ENCODE measurements at places on chromosomes 11 and 22.

GRCh38 chr22:29136782-29137700 is 64.2 kb downstream of the KREMEN1 start:
- DNase-seq = no peak

DNA sequence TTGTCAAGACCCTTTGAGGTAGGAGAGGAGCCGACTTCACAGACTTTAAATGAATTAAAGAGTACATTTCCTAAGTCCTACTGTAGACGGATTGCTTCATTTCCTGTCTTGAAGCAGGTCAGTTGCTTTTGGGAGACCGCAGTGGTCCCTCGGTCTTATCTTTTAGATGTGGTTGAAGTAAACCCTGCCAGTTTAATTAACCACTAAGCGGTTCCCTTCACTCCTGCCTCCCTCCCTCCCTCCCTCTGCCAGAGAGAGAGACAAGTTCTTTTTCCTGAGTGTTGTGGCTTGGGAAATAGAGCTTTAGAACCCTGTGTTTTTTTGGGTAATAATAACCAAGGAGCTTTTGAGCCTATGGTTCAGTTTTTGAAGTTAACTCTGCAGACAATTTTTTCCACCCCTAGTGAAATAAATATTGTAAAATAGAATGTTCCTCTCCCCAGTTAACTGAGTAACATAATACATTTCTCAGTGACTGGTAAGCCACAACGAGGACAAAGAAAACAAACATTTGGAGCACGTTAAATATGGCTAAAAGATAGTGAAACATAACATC is 147.5 kb downstream of the LDLRAD3 start:
- no peak for DNase-seq

GRCh38 chr11:134554106-134554505 is 142.1 kb upstream of the B3GAT1 start:
- DNase-seq = no peak

DNA sequence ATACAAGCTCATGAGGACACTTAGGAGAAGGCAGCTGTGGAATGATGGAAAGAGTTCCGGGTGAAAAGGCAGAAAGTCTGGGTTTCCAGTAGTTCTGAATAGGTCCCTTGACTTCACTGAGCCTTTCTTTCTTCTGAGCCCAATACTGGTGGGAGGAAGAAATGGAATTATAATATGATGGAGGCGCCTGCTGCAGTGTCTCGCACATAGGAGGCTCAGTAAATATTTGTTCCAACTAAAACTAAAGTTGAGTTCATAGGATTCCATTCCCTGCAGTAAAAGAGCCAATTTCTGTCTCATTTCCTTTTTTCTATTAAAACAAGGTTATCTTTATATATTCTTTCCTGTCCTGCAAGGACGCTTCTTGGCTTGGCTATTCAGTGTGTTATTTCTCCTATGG is 5.2 kb upstream of the CLMP start:
- DNase-seq = no peak

DNA sequence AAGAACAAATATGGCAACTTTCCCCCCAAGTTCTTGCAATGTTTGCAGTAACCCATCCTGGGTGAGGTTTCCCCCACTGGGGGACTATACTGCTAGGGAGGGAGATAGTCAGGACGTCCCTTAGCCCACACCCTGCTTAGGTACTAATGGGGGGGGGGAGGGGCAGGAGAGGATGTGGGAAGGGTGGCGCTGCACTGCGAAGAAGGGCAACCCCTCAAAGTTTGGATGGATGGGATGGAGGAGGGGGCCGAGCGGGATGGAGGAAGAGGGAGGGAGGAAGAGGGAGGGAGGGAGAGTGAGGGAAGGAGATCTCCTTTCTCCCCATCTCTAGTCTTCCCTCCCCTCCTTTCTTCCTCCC is 100.6 kb upstream of the HSD17B12 start:
- DNase-seq = no peak

- no peak for DNase-seq
Measured at GRCh38 chr11:60221692-60222091, 21.2 kb downstream of the MS4A4E start.

- DNase-seq = no peak
Measured at GRCh38 chr11:60589611-60590010, 74.4 kb downstream of the MS4A13 start.

GRCh38 chr11:68498903-68499883 is 38.6 kb downstream of the PPP6R3 start:
- DNase-seq = no peak

DNA sequence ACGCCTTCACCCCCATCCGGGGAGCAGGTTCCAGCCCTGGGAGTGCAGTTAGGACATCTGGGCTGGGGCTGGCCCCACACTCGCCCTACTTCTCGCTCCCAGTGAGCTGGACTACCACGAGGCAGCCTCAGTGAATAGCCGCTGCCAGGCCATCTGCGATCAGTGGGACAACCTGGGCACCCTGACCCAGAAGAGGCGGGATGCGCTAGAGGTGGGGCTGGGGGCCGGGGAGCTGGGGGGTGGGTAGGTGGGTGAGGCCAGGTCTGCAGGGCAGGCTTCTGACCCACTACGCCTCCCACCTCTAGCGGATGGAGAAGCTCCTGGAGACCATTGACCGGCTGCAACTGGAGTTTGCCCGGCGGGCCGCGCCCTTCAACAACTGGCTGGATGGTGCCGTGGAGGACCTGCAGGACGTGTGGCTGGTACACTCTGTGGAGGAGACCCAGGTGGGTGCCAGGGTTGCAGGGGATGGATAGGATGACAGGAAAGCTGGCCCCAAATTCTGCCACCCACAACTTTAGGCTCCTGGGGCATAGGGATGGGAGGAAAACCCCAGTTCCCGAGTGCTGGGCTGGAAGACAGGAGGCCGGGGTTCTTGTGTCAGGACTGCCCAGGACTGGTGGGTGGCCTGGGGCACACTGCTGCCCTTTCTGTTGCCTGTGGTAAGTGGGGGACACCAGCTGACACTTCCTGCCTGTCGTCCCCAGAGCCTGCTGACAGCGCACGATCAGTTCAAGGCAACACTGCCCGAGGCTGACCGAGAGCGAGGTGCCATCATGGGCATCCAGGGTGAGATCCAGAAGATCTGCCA is 8.3 kb downstream of the CTSF start:
- DNase-seq = no peak

GRCh38 chr11:75475767-75476650 is 43.0 kb upstream of the KLHL35 start:
- DNase-seq = no peak

DNA sequence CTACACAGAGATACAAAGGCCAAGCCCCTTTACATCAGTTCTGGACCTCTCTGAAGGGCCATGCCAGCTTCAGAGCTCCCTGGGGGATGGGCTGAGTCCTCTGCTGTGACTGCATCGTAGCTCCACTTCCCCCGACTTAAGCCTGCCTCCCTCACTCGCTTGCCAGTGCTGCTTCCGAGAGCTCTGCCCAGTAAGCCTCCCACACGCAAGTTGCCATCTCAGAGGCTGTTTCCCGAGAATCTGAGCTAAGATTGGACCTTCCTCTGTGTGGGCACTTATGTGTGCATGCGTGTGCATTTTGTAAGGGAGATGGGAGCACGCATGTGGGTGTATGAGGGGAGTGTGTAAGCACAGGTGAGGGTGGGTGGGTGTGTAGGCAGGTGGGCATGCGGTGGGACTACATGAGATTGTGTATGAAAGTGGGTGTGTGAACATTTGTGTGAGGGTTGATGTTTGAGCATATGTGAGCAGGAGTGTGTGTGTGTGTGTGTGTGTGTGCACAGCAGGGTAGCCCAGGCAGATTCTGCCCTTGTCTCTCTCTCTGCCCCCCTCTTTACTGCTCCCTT is 163.0 kb upstream of the SYT13 start:
- DNase-seq = no peak

DNA sequence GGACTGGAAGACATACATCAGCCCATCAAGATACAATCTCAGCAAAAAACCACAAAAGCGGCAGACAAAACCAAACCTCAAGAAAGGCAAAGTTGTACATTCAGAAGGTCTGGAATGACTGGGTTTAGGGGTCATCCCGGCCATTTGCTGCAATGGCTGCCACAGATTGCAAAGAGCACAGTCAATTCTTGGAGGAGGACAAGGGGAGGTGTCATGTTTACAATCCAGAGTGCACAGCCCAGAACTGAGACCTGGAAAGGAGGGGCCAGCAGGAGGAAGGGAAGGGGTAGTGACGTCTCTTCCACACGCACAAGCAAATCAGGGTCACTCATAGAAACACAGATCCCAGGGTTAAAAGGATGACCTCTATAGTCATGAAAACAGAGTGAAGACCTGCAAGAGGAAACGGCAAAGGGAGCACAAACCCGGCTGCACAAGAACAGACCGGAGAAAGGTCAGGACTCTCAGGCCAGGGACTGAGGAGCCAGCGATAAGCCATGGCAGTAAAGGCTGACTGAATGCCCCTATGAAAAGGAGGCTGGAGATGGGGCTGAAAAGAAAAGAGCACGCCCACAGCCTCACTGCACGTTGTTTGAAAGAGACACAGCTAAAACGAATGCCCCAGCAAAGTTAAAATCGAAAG is 18.2 kb upstream of the MUC5AC start:
- DNase-seq = no peak

DNA sequence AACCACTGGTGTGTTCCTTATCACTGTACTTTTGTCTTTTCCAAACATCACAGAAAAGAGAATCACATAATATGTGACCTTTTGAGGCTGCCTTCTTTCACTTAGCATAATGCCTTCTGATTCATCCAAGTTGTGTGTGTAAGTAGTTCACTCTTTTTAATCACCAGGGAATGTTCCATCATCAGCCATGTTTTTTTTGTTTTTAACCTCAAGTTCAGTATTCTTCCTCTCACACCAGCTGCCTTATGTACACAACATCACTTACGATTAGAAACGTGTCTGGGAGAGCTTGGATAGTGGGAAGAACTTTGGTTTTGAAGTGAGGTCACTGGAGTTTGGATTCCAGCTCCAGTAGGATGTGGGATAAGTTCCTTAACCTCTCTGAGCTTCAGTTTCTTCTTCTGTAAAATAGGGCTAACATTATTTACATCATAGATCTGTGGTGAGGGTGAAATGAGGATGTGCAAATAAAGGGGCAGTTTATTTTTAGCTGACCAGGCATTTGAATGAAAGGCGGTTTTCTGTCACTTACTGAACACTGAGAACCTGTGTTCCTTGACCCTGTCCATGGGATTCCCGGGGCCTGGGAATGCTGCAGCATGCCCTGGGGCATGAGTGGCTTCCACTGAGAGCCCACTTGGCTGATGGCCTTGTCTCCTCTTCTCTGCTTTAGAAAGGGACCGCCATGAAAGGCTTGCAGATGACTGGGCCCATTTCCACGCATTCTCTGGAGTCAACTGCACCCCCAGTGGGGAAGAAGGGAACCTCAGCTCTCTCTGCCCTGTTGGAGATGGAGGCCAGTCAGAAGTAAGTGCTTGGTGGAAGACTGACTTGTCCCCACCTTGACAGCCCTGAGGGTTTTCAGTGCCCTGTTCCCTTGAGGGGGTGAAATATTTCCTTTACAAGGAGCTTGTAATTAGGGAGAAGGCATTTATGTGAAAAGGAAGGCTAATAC is 92.6 kb downstream of the DEPDC5 start:
- DNase-seq = peak; percentile 15

DNA sequence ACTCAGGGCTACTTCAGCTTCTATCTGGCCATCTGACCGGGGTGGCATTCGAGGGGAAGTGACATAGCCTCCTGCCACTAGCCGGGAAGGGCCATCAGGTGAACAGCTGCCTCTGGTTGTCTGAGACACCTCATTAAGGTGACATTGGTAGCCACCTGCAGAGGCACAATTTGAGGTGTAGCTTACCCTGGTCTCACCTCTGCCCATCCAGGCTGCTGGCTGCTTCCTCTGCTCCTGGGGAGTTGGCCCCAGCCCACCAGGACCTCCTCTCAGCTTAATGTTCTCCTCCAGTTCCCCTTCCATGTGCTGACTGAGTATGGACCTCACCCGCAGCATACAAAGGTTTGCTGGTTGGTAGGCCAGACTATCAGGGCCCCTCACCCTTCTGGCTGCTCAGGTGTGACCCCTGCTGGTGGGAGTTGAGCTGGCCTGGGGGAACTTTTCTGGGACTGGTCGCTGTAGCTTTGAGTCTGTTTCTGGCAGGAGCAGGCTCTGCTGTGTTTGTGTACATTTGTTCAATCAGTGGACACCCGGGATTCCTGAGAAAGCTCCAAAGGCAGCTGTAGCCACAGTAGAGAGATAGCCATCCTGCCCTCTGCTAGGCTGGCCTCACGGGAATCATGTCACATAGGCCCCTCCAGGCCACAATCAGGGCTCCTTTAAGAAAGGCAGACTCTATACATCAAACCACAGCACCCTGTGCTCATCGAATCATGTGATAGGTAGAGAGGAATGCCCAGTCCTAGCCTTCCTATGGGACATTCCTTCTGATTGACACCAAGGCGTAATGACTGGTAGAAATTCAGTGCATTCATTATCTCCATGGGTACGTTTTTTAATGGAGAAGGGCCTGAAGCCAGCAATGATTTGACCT is 295.1 kb upstream of the PLET1 start:
- DNase-seq = peak; percentile 50

- DNase-seq = peak; percentile 9
Measured at GRCh38 chr11:104073950-104074705, 37.7 kb downstream of the DDI1 start.

All from CD4-positive, alpha-beta T cell (primary cell).